ENCODE measurements at places on chromosomes 4 and X. TPM values are rescaled to one million over a fixed set of nuclear protein-coding genes. Genes with fewer than 3 reads are reported as not detected.

- DNase-seq = no peak
Measured at GRCh38 chr4:87620086-87620485, 11.8 kb downstream of the DSPP start.

DNA sequence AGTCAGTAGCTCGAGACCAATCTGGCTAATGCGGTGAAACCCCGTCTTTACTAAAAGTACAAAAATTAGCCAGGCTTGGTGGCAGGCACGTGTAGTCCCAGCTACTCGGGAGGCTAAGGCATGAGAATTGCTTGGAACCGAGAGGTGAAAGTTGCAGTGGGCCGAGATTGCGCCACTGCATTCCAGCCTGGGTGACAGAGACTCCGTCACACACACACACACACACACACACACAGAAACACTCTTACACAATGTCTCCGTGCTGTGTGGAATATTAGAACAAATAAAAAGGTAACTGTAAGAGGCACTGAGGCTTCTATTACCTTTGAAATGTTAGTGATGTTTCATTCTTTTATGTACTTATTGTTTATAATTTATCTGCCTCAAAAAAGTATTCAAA lies 326.6 kb downstream of the GPAT3 start:
- no peak for DNase-seq

GRCh38 chrX:49754233-49754857 lies 58.6 kb upstream of the PAGE1 start:
- no peak for DNase-seq

DNA sequence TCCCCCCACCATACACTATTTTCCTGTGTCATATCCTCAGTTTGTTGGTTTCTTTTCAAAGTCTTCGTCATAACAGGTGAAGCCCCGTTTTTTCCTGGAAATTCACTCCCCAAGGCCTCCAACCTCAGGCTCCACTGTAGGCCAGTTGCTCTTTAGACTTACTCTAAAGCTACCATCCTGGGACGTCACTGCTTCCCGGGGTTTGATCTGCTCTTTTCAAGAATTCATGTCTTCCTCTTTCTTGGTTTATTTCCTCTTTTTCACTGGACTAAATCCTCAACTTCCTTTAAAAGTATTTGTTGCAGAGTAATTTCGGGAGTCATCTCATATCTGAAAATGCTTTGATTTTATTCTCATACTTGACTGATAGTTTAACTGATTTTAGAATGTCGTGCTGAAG lies 6.5 kb upstream of the SERTM2 start:
- no peak for DNase-seq

GRCh38 chrX:133594156-133594555 lies 178.9 kb upstream of the GPC4 start:
- peak; percentile 57 for DNase-seq

DNA sequence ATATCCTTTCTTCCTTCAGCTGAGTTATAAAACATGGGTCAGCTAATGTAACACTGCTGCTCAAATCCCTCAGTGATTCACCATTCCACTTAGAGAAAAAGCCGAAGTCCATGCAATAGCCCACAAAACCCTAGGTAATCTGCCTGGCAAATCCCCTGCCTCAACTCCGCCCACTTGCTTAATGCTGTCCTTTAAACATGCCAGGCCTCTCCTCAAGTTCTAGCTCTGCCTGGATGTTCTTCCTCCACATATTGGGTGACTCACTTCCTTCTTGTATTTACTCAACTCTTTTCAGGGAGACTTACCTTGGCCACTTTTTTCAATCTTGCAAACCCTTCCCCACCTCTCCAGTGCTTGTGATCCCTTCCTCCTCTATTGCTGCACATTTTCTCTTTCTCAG lies 89.8 kb downstream of the EMCN start:
- DNase-seq = peak; percentile 34

DNA sequence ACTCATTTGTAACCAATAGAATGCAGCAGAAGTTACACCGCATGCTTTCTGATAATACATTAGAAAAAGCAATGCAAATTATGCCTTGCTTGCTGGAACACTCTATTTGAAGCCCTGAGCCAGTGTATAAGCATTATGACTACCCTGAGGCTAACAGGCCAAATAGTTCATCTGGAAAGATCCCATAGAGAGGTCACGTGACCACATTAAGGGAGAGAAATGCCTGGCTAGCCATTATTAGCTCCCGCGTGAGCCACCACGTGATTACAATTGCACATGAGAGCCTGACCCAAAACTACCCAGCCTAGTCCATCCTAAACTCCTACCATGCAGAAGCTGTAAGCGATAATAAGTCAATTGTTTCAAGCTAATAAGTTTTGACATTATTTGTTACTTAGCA lies 472.9 kb upstream of the GALNTL6 start:
- DNase-seq = no peak

DNA sequence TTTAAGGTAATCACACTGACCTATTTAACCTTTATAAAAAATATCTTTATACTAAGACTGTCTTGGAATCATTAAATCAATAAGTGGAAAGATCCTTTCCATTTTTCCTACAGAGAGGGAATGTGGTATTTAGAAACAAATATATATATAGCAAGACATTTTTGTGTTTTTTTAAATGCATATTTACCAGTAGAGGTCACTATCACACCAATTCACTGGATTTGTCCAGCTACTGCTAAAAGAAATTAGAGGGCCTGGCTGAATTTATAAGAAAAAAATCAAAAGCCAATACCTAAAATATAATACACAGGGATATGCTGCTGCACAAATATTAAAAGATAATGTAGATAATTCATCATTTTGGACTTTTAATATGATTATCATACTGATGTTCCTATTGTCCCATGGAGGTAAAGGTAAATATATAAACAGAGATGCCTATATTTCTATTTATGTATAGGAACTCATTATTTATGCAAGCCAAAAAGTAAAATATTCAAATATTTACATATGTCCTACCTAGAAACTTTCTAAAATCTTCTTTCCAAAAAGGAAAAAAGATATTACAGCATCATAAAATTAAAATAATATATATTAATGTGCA lies 69.5 kb downstream of the PDE5A start:
- peak; percentile 15 for DNase-seq

DNA sequence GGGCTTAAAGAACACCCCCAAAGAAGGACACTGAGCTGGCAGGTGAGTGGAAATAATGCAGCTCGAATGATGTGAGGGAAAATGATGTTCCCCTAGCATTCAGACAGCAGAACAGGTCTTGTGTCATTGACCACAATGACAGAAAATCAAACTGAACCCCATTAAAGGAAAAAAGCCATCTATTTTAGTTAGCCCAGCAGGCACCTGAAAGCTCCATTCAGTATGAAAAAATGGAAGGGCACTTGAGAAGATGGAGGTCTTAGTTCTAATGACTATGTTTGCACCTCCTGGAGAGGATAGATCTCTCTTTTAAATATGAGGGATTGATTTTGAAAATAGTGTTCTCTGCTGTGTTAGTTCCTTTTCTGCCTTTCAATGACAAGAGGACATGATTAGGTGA lies 323.1 kb downstream of the NKX6-1 start:
- no peak for DNase-seq

GRCh38 chr4:91280551-91281290 lies 1023.0 kb upstream of the GRID2 start:
- DNase-seq = no peak

- no peak for DNase-seq
Measured at GRCh38 chr4:148747721-148748268, 305.6 kb upstream of the NR3C2 start.

- no peak for DNase-seq
Measured at GRCh38 chr4:56860781-56861180, 39.3 kb upstream of the SPINK2 start.

- no peak for DNase-seq
Measured at GRCh38 chrX:81202456-81202819, 536 bp downstream of the SH3BGRL start.

DNA sequence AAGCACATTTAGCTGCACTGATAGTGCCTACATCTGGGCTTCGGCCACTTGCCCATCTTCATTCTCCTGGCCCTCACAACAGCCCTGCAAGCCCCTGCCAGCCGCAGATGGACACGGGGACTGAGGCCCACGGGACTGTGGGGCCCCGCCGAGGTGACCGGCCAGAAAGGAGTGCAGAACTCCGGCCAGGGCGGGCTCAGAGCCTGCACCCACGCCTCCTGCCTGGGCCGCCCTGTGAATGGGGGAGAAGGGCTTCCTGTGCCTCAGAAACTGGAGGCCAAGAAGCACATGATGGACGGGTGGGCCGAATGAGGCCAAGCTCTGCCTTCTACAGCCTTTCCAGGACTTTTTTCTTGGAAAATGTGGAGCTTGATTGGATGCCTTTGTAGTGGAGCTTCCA lies 35.7 kb upstream of the HGFAC start:
- DNase-seq = no peak

DNA sequence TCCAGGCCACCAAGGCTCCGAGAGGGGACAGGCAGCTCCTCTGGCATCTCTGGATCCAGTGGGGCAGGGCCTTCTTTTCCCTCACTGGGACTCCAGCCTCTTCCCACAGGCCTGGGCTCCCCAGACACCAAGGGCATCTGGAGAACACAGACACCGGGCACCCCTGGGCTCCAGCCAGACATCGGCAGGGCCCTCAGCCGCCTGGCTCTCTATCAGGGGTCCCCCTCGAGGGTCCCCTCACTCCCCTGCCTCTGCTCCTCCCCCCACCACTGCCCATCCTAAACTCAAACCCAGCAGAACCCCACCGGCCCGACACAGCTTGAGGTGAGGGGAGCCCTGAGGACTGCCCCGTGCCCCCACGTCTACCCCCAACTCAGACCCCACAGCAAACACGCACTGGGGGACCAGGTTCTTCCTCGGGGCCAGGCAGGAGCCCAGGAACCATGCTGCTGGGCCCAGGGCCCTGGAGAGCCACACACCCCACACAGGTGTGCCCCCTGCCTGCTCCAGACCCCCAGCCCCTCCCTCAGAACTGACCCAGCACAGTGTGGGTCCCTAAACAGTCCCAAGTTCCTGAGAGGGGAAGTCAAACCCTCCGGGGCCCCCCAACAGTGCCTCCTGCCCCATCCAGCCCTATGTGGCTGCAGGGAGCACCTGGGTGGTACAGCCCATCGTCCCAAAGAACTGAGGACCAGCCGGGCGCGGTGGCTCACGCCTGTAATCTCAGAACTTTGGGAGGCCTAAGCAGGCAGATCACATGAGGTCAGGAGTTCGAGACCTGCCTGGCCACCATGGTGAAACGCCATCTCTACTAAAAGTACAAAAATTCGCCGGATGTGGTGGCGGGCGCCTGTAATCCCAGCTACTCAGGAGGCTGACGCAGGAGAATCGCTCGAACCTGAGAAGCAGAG lies 86.8 kb downstream of the FAM53A start:
- no peak for DNase-seq

DNA sequence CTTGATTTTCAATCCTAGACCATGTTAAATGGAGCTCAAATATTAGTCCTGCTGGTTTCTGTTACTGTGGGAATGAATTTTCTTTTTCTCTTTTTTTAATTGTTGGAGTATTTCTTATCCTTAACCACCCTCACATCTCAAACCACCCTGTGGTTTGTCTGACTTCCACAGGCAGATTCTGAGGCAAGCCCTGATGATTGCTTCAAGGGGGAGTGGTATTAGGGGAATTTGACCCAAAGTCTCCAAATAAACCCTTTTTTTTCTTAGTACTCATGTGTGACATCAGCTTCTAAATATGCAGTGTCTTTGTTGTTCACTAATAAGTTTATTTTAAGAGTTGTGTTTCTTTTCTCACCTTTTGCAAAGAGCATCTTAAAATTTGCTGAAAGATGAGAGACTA lies 810.3 kb downstream of the IL1RAPL1 start:
- no peak for DNase-seq

GRCh38 chr4:31545755-31546154 lies 825.6 kb downstream of the PCDH7 start:
- DNase-seq = no peak

DNA sequence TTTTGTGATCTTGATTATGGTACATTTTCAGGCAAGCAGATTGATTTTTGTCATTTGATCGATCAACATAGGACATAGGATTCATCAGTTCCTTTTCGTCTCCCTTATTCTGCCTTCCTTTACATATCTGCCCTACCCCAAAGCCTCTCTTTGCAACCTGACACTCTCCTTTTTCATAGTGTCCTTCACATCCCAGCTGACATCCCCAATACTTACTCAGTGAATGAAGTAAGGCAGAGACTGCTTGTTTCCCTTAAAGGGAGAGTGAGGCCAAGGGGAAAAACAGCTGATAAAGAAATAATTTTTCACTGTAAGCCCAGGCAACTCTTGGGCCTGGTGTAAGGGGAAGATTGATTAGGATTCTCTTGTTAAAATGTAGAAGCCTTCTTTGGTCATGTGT lies 69.8 kb downstream of the GBA3 start:
- no peak for DNase-seq

DNA sequence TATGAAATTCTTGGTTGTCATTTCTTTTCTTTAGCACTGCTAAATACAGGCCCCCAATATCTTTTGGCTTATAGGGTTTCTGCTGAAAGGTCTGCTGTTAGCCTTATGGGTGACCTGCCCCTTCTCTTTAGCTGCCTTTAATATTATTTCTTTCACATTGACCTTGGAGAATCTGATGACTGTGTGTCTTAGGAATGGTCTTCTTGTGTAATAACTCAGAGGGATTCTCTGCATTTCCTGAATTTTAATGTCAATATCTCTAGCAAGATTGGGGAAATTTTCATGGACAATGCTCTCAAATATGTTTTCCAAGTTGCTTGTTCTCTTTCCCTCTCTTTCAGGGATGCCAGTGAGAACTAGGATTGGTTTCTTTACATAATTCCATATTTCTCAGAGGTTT lies 292.4 kb downstream of the SLC7A11 start:
- no peak for DNase-seq

DNA sequence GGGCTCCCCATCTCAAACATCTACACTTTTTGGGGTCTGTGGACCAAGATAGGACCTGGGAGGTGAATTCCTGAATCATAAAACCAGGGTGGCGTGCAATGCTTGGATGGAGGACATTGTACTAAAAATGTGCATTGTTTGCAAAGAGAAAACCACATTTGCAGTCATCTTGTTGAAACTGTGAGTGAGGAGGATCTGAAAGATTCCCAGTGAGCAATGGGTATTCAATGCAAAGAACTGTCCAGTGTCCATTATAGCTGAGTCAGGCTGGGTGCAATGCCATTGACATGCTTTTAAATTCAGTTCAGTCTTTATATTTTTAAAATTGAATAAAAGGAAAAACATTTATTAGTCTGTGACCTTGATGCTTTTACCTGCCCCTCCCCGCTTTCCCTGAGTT lies 215.7 kb downstream of the STK32B start:
- DNase-seq = no peak

The KLHL2 gene
- total RNA-seq = 3.5 TPM

The FREM3 gene
- total RNA-seq = not detected

The CFAP99 gene
- total RNA-seq = not detected

The MMRN1 gene
- total RNA-seq = not detected

The TMPRSS11F gene
- total RNA-seq = not detected

The PAGE5 gene
- not detected for total RNA-seq

The ASB5 gene
- total RNA-seq = not detected

The NDST3 gene
- total RNA-seq = not detected
